Urinary bladder (tissue), 4 donors: ENCODE measurements at places on chromosomes 13 and 19. TPM values are rescaled to one million over a fixed set of nuclear protein-coding genes. Genes with fewer than 3 reads are reported as not detected.

The HSH2D gene
- total RNA-seq = 2.4 TPM

DNA sequence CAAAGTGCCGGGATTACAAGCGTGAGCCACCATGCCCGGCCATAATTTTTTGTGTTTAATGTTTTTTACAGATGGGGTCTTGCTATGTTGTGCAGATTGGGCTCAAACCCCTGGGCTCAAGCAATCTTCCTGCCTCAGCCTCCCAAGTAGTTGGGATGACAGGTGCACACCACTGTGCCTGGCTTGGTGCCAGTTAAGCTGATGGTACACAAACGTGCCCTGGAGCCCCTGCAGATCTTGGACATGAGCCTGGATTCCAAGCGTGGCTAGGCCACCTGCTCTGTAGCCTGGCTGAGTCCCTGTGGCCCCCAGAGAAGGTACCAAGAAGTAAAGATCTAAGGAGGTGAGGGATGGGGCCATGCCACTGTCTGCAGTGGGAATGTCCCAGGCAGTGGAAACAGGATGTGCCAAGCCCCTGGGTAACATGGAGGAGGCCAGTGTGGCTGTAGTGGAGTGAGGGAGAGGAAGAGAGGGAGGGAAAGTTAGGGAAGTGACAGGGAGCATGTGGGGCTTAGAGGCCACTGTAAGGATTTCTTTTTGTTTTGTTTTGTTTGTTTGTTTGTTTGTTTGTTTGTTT, 7.0 kb downstream of the PRODH2 start:
- DNase-seq = no peak

The FFAR2 gene
- 0.69 TPM for total RNA-seq

GRCh38 chr19:8387688-8388611, 2.2 kb upstream of the RAB11B start:
- DNase-seq = no peak

The GPR183 gene
- 22.8 TPM for total RNA-seq
